ENCODE measurements at places on chromosomes 16 and 17.

DNA sequence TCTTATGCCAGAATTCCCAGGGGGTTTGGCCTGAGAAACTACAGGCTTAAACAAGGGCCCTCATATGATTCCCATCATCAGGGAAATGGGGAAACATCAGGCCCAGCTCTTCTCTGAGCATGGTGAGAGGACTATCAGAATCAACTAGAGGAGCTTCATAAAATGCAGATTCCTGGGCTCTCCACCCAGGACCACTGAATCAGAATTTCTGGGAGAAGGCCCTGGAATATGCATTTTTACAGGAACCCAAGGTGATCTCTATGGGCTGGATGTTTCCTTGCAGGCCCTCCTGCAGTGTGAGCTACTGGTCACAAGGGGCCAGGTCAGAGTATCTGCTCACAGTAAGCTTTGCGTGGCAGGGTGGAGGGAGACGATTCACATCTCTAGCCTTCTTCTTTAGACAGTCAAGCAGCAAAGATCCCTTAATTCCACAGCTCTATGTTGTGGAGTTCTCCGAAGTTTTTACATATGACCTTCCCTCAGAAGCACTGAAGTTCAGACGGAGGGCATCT is 38.8 kb upstream of the HOXB13 start:
- no peak for DNase-seq

GRCh38 chr16:56438038-56438437 is 12.7 kb upstream of the AMFR start:
- DNase-seq = no peak

- no peak for DNase-seq
These were observed 14.6 kb upstream of the METTL9 start for GRCh38 chr16:21584817-21585216.

GRCh38 chr17:6654841-6655731 is 3.5 kb downstream of the C17orf100 start:
- DNase-seq = no peak

DNA sequence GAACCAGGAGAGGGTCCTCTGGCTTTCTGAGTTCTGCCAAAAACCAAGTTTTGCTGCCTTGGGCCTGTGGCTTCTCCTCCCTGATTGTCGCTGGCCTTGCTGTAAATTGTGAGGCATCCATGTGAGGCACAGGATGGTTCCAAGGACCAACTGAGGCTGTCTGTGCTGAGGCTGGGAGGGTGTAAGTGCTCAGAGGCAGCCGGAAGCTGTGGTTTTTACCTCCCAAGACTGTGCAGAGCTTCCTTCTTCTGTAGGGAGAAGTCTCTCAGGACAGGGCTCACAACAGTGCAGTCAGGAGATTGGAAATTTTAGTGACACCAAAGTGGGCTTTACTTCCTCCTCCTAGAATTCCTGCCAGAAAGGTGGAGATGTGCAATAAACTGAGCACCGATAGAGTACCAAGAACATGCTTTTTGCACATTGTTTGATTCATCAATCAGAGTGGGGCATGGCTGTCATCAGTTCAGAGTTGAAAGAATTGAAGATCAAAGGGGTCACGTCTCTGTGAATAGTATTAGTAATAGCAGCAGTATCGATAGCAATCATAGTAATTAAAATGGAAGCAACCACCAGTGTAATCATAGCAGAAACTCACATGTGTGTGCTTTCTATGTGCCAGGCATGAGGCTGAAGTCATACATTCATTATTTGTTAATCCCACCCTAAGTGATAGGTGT is 467.1 kb downstream of the WWOX start:
- no peak for DNase-seq

- no peak for DNase-seq
These were observed 34.8 kb upstream of the CIBAR2 start for GRCh38 chr16:85146922-85147651.

DNA sequence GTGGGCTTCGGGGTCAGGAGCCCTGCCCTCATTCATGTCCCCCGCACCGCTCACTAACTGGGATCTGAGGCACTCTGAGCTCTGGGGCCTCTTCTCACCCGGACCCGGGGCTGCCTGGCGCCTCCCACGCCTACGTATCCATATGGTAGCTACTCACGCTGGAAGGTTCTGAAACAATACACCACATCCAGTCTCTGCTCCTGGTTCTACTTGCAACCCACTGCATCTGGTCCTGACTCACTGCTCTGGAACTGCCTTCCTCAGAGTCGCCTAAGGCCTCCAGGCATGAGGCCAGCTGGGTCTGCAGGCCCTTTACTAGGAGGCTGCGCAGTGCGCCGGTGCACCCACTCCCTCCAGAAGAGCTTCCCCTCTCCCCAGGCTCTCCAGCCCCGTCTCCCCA is 18.1 kb downstream of the USP36 start:
- no peak for DNase-seq
